ENCODE measurements at places on chromosomes 3 and 15. TPM values are rescaled to one million over a fixed set of nuclear protein-coding genes. Genes with fewer than 3 reads are reported as not detected.

DNA sequence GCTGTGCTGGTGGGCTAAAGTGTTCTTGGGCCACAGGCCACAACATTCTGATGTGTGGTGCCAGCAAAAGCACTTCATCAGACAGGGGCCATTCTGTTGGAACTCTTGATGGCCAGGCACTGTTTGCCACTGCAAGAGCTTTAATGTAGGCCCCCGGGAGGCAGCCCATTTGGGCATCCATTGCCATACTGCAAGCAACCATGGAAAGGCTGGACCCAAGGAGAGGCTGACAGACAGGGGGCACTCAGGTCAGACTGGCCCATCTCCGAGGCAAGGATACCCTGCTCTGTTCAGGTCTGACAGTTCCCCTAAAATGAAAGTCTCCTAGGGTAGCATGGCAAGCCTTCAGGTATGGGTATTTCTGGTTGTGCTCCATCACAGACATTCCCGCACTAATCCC lies 64.2 kb downstream of the FAM227B start:
- H3K27me3 ChIP-seq, result no peaks in the 10 kb centered on the region
- H3K4me1 ChIP-seq, result no peaks in the 10 kb centered on the region
- H3K36me3 ChIP-seq, result no peaks in the 10 kb centered on the region
- no peak overlapping the region for H3K4me3 ChIP-seq
- no peak for DNase-seq

GRCh38 chr3:146640955-146641867 lies 36.1 kb upstream of the PLSCR5 start:
- H3K36me3 ChIP-seq, result no peaks in the 10 kb centered on the region
- H3K4me3 ChIP-seq, result no peak overlapping the region
- DNase-seq, result no peak
- no peaks in the 10 kb centered on the region for H3K27me3 ChIP-seq

DNA sequence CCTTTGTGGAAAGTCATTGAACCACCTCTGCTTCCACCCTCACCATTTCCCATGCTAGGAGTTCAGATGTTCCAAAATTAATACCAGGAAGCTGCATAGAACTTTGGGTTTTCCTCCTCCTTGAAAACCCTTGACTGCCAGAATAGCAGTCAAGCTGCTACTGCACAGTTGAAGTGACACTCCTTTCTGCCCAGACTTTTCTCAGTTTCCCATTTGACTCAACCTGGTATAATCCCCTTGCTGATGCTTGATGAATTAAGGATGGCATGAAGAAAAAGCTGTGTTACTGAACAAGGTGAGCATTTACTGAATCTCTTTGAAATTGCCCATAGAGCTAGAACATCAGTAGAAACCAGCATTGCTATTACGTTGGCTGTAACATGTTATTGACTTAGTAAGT lies 286.0 kb downstream of the EDEM1 start:
- H3K36me3 ChIP-seq, result no peaks in the 10 kb centered on the region
- no peaks in the 10 kb centered on the region for H3K27me3 ChIP-seq
- no peak overlapping the region for H3K4me3 ChIP-seq
- no peak overlapping the region for H3K27ac ChIP-seq
- no peaks in the 10 kb centered on the region for H3K4me1 ChIP-seq

DNA sequence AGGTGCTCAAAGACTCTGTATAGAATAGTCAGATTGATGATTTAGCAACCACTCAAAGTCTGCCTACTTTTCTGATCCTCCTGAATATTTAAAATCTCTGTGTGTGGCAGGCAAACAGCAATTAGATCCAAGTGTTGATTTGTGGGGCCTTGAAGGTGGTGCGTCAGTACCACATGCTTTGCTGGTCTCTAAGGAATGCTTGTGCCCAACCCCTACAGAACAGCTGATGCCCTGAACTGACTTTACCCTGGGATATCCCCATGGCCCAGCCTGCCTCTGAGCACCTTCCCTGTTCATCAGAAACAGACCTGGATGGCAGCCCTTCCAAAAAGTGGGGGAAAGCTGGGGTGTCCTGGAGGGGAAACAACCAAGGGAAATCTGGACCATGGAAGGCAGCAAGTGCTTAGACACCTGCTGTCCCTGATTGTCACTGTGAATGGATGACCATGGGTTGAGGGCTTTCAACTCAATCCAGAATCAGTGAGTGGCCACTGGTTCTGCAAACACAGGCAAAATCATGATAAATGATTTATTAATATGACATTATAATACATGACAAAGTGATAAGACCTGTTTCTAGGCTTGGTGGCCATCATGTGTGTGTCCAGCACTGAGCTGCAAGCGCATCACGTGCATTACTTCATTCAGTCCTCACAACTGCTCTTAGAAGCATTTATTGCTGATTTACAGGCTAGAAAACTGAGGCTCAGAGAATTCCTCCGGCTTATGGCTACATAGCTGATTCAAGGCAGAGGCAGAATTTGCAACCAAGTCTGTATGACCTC lies 76.1 kb upstream of the TPM1 start:
- no peaks in the 10 kb centered on the region for H3K4me1 ChIP-seq
- no peak overlapping the region for H3K27ac ChIP-seq
- no peak for DNase-seq
- no peaks in the 10 kb centered on the region for H3K27me3 ChIP-seq

GRCh38 chr3:120348065-120348990 lies 826 bp downstream of the LRRC58 start:
- no peaks in the 10 kb centered on the region for H3K36me3 ChIP-seq
- H3K27ac ChIP-seq, result peak overlapping the region; percentile 96
- no peaks in the 10 kb centered on the region for H3K27me3 ChIP-seq
- H3K4me3 ChIP-seq, result peak overlapping the region; percentile 62
- DNase-seq, result no peak

DNA sequence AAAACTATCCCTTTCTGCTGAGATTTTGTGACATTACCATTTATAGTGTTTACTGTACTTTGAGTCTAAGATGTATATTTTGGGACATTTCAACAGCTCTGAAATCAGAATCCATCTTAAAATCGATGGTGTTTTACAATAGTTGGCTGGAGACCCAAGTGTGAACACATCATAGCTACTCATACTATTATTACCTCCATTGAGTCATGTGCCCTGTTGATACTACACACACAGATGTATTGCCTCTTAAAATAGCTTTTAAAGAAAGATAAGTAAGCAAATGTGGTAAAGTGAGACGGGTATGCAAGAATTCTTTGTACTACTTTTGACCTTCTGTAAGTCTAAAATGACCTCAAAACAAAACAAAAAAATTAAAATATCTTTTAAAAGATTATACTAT lies 6.7 kb downstream of the LMOD3 start:
- no peak overlapping the region for H3K4me3 ChIP-seq
- H3K27me3 ChIP-seq, result no peaks in the 10 kb centered on the region
- H3K4me1 ChIP-seq, result no peaks in the 10 kb centered on the region
- no peak overlapping the region for H3K27ac ChIP-seq
- no peaks in the 10 kb centered on the region for H3K36me3 ChIP-seq

DNA sequence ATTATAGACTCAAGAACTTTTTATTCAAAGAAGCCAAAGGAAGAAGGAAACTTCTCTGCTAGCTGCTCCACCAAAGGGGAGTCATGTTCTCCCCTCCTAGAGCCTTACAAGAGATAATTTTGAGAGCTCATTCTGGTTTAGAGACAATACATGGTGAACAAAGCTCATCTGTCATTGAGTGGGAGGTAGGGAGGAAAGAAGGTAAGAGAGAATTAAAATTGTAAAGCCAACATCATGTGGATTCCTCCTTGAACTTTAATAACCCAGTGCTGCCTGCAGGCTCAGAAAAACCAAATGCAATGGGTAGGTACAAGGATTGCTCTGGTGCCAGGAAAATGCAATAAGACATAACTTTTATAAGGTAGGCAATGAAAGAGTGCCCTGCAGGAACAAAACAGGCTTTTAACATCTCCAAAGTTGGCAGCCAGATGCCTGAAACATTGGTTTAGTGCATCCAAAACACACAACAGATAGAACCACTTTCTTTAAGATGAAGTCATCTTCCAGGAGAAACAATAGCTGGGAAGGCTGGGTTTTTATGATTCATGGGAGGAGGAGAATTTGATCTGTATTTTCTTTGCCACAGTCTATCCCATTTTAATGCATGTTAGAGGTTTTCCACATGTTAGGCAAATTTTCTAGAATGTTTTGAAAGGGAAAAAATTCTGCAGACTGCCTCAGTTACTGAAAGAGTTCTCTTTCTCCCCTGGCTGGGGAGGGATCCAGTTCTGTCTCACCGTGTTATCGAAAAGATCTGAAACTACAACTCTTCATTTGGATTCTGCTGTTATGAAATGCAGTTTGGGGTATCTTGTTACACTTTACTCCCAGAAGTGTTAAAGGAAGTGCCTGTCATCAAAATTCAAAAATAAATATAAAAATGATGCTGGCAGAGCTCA lies 11.3 kb upstream of the ARHGEF3 start:
- peak overlapping the region; percentile 26 for H3K27ac ChIP-seq
- no peaks in the 10 kb centered on the region for H3K4me1 ChIP-seq
- H3K36me3 ChIP-seq, result no peaks in the 10 kb centered on the region
- no peaks in the 10 kb centered on the region for H3K27me3 ChIP-seq

DNA sequence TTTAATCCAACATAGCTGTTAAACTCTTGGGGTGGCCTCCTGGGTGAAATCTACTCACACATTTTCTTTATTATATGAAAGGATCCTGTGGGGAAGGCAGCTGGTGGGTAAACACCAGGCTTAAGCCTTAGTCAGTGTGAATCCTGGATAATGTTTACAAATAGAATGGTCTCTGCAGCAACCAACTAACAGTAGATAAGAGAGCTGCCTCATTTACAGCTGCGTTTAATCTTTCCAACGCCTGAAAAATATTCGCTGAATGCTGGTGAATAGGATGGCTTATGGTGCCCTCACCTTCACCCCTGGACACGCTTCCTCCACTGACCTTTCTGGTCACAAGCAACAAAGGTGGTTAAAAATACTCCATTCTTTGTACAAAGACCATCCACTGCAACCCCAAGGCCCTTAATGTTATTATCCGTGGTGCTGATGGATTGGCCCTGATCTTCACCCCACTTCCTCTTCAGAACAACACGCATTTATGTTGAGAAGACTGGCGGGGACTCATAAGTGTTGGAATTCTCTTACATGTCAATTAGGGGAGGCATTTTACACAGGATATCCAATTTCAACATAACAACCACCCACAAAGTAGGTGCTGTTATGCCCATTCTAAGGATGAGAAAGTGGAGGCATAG lies 120.0 kb upstream of the FRMD4B start:
- H3K4me3 ChIP-seq, result no peak overlapping the region
- no peak for DNase-seq
- no peaks in the 10 kb centered on the region for H3K27me3 ChIP-seq
- no peak overlapping the region for H3K27ac ChIP-seq
- no peaks in the 10 kb centered on the region for H3K36me3 ChIP-seq

DNA sequence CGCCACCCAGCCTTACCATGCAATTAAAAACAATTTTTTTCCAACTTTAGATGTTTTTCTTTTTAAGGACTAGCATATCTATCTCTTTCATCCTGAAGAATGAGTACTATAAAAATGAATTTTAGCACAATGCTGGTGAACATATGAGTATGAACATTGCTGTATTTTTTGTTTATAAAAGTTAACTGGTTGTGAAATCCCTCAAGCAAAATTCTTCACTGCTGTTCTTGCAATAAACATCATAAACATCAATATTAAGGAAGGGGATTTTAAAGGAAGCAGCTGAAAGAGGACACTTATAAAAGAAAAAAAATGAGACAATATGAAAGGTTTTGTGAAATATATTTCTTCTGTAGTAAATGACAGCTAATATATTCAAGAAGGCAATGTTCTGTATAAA lies 3.0 kb downstream of the PLSCR4 start:
- no peaks in the 10 kb centered on the region for H3K36me3 ChIP-seq
- no peaks in the 10 kb centered on the region for H3K4me1 ChIP-seq
- H3K27ac ChIP-seq, result peak overlapping the region; percentile 97
- H3K27me3 ChIP-seq, result no peaks in the 10 kb centered on the region

DNA sequence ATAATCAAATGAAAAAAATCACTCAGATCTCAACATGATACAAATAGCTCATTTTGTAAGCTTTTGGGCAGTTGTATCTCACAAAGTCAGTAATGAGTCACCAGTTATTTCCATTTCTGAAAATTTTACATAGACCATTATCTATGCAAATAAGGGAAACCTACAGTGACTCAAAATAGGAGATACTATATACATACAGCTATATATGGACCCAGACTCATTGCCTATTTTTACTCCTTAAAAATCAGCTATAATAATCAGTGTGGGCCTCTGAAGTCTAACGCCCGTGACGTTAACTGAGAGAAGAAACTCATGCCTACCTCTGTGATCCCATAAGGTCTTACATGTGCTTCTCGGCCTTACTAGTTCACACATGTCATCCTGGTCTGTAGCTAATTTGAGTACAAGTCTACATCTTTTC lies 31.6 kb downstream of the LRIG1 start:
- H3K4me3 ChIP-seq, result no peak overlapping the region
- H3K27ac ChIP-seq, result peak overlapping the region; percentile 90
- H3K36me3 ChIP-seq, result no peaks in the 10 kb centered on the region
- no peak for DNase-seq
- peaks cover 95% of the 10 kb centered on the region for H3K4me1 ChIP-seq
- no peaks in the 10 kb centered on the region for H3K27me3 ChIP-seq

GRCh38 chr3:120088622-120089021 lies 5.6 kb downstream of the GSK3B start:
- no peak overlapping the region for H3K27ac ChIP-seq
- no peaks in the 10 kb centered on the region for H3K27me3 ChIP-seq
- no peak overlapping the region for H3K4me3 ChIP-seq

- H3K4me3 ChIP-seq, result no peak overlapping the region
- no peaks in the 10 kb centered on the region for H3K4me1 ChIP-seq
- H3K27me3 ChIP-seq, result no peaks in the 10 kb centered on the region
- no peak for DNase-seq
- H3K27ac ChIP-seq, result no peak overlapping the region
- no peaks in the 10 kb centered on the region for H3K36me3 ChIP-seq
Measured at GRCh38 chr15:50238255-50238654, 27.3 kb downstream of the HDC start.

GRCh38 chr15:96851613-96852012 lies 521.1 kb downstream of the NR2F2 start:
- no peaks in the 10 kb centered on the region for H3K36me3 ChIP-seq
- H3K27me3 ChIP-seq, result no peaks in the 10 kb centered on the region
- no peak overlapping the region for H3K4me3 ChIP-seq
- peaks cover 6% of the 10 kb centered on the region for H3K4me1 ChIP-seq
- no peak overlapping the region for H3K27ac ChIP-seq

DNA sequence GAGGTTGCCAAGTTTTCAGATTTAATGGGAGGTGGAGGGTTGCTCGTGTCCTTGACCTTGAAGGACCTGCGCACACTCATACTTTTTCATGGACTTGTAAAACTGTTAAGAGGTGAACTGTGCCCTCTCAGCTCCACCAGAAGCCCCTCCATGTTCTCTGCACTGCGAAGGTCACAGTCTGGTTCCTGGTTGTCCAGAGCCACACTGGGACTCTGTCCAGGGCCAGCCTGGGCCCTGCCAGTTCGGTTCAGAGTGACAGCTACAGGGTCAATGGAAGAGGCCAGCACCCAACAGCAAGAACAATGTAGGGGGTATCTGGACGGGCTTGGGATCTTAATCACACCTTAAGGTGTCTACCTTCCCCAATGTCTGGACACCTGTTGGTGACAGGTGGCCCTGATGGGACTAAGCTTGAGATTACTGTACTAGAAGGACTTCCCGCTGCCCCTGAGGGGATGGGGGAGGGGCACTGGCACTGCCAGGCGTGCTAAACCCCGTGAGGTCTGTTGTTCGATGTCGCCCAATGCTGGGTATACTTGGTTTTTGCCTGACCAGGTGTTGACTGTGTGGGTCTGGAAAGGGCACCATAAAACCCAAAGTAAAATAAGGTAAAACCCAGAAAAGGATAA lies 34.7 kb downstream of the GRK7 start:
- H3K4me3 ChIP-seq, result peak overlapping the region; percentile 44
- H3K27ac ChIP-seq, result peak overlapping the region; percentile 86
- no peaks in the 10 kb centered on the region for H3K27me3 ChIP-seq
- DNase-seq, result no peak
- no peaks in the 10 kb centered on the region for H3K36me3 ChIP-seq

The OR5H1 gene
- not detected for total RNA-seq

The CSTA gene
- total RNA-seq, result not detected

The ASB14 gene
- not detected for total RNA-seq

The TMOD2 gene
- 32.5 TPM for total RNA-seq

The IQCH gene
- 1.4 TPM for total RNA-seq

The GOLGA8O gene
- total RNA-seq, result not detected

The SH2D7 gene
- not detected for total RNA-seq

Data from sigmoid colon (tissue), 7 donors.